ENCODE measurements at places on chromosomes 13 and 19.

GRCh38 chr19:41399091-41399490 is 1.5 kb downstream of the BCKDHA start:
- ATAC-seq, result no peak

DNA sequence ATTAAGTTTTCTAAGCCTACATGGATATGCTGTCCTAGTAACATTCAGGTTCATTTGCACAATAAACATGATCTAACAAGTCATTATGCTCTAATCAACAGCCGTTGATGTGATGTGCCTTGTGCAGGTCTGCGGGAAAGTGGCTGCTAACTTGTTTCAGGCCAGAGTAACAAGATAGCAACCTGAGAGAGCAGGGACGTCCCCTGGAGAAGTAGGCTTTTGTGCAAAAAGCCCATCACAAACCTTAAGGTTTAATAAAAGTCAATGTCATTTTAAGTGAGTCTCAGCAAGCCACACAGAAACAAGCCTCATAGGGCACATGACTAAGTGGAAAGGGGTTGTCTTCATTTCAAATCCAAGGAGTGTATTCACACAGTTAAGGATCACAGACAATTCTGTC is 17.6 kb downstream of the FOXO1 start:
- no peak for ATAC-seq

GRCh38 chr13:109408591-109409382 is 377.6 kb downstream of the IRS2 start:
- ATAC-seq, result peak; percentile 8

- ATAC-seq, result no peak
These were observed 101.5 kb upstream of the FNDC3A start for GRCh38 chr13:48874165-48874564.

DNA sequence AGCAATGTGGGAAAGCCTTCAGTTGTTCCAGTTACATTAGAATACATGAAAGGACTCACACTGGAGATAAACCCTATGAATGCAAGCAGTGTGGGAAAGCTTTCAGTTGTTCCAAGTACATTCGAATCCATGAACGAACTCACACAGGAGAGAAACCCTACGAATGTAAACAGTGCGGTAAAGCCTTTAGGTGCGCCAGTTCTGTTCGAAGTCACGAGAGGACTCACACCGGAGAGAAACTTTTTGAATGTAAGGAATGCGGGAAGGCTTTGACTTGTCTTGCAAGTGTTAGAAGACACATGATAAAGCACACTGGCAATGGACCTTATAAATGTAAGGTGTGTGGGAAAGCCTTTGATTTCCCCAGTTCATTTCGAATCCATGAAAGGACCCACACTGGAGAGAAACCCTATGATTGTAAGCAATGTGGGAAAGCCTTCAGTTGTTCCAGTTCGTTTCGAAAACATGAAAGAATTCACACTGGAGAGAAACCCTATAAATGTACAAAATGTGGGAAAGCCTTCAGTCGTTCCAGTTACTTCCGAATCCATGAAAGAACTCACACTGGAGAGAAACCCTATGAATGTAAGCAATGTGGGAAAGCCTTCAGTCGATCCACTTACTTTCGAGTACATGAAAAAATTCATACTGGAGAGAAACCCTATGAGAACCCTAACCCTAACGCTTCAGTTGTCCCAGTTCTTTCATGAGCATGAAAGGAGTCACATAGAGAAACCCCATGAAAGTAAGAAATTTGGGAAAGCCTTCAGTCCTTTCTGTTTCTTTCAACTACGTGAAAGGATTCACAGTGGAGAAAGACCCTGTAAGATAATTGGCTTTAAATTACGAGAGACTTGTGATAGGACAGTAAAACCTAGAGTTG is 20.1 kb downstream of the ZNF627 start:
- no peak for ATAC-seq

- no peak for ATAC-seq
These were observed 25.6 kb downstream of the ZNF114 start for GRCh38 chr19:48295458-48295857.

DNA sequence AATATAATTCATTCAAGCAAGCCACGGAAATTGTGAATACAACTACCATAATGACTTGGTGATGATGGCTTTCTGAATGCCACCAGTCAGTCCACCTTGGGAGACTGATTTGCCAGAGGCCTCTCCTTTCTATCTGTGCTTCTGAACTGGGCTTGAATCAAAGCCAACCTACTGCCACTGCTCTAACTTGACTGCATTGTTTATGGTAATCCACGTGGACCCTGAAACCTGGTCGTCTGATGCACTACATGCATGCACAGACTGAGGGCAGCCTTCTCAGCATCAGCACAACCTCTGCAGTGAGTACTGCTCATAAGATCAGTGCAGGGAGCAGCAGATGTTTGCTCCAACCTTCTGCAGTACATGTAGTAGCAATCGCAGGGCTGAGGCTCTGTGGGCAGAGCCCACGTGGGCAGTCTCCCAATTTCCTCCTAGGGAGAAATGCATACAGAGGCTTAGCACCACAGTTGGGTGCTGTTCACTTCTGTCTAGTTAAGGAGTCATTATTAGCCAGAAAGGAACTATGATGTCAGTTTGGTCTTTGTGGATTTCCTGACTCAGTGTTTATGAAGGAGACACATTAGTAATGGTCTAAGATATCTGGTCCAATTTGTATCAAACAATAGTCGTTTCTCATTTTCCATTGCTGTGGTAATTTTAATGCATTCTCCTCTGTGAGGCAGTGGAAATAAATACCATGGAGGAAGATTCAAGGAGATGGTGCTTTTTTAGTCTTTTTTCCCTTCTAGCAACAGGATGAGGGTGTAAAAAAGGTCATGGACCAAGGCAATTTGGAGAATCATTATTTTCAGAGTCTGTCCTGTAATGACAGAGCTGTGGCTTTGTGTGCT is 82.5 kb downstream of the AKAP11 start:
- no peak for ATAC-seq

- no peak for ATAC-seq
These were observed 24.2 kb downstream of the C19orf12 start for GRCh38 chr19:29690842-29691241.

DNA sequence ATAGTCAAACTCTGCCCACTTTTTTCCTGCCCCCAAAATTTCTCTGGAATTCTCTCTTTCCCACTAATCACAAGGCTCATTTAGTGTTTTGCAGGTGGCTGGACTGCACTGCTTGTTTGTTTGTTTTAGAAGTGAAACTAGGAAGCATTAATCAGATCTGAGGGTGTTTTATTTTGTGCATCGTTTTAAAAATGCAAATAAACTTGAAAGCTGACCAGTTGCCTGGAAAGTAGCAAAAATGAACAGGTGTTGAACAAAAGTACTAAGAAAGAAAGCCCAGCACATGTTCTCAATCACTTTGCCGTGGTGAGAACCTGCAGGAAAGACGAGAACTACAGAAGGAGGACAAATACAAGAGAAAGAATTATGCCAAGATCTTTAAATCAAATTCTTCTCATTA is 365.5 kb downstream of the PCDH9 start:
- no peak for ATAC-seq

DNA sequence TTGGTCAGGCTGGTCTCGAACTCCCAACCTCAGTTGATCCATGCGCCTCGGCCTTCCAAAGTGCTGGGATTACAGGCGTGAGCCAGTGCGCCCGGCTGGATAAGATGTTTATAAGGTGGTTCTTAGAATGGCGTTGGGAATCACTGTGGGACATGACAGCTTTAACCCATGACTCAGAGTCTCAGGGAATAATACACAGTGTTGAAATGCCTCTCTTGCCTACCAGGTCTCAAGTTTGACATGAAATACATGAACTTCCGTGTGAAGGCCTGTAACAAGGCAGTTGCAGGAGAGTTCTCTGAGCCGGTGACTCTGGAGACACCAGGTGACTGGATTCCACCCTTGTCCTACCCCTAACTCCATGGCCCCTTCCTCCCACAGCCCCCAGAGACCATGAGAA is 12.6 kb downstream of the FSD1 start:
- ATAC-seq, result no peak

DNA sequence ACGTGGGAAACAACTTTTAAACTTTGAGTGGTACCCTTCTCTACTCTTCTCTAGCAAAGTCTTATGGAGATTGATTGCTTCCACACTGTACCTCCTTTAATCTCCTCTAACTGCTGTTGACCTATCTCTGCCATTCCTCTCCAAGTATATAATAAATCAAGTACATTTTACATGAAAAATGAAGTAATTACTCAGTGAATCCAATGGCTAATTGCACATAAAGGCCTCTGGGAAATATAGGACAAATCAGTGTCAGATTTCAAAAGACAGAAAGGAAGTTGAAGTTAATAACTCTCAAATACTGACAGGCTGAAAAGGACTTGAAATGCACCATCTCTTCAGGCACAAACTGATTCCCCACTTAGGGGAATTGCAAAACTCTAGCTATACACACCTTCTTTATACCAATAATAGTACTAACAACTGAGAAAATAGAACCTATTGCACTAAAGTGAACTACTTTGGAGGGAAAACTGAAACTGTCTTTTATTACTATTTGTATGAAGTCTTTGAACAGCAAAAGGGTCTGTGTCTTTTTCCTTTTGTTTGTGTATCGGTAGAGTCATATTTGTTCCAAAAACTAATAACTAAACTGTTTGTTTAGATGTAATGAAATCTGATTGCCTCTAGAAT is 701.1 kb downstream of the PCDH9 start:
- ATAC-seq, result no peak

GRCh38 chr13:52067237-52067636 is 42.7 kb downstream of the UTP14C start:
- no peak for ATAC-seq

- ATAC-seq, result no peak
These were observed 197.1 kb downstream of the OXGR1 start for GRCh38 chr13:96797136-96797535.

DNA sequence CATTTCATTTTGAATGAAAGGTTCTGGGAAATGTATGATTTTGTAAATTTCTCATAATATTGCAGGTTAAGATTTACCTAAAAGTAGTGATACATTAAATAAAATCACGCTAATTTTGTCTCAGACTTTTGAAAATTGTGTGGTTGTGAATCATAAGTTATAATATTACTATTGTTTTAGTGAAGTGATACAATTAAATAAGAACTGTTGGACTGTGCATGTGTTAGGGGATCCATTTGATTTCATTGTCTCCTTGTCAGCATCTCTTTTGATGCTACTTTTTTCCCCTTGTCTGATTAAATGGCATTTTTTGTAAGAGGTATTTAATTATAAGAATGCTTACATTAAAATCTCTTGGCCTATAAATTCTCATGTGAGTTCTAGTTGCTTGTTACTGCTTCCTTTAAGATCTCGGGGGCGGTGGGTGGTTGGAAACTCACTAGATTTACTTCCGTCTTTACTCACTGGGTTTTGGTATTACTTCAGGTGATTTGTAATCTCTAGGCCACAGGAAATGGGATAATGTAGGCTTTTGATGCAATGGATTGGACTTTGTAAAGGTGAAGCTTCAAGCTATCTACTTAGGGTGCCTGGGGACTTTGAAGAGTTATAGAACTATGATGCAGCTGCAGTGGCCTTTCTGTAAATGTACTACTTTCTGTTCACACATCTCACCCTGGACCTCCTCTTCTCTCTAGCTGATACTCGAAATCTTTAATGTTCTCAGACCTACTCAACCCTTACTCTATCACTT is 66.5 kb downstream of the PAN3 start:
- ATAC-seq, result no peak

- ATAC-seq, result no peak
These were observed 1.3 kb upstream of the SPIB start for GRCh38 chr19:50417111-50418081.

DNA sequence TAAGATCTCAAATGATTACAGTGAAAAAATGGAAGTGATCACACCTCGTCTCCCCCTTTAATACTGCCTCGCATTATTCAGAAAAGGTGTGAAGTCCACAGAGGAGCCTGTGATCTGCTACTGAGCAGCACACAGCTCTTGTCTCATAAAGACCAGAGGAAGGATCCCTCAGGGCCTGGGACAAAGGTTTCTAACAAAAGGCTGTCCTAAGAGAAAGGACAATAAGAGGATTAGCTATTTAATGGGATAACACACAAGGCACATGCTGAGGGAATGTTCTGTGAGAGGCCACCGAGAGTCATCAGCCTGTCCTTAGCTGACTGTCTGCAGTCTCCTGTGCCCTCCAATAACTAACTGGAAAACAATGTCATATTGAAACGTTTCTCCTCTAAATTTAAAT is 26.7 kb downstream of the EBPL start:
- ATAC-seq, result no peak

- no peak for ATAC-seq
These were observed 11.3 kb upstream of the RNASEH2B start for GRCh38 chr13:50898338-50898737.

GRCh38 chr13:100112186-100112838 is 23.4 kb downstream of the PCCA start:
- no peak for ATAC-seq

GRCh38 chr13:36973009-36973408 is 26.1 kb downstream of the ALG5 start:
- no peak for ATAC-seq

- ATAC-seq, result no peak
These were observed 4.8 kb upstream of the CTXN1 start for GRCh38 chr19:7930765-7931164.

GRCh38 chr19:16025108-16026101 is 50.9 kb upstream of the TPM4 start:
- peak; percentile 40 for ATAC-seq

DNA sequence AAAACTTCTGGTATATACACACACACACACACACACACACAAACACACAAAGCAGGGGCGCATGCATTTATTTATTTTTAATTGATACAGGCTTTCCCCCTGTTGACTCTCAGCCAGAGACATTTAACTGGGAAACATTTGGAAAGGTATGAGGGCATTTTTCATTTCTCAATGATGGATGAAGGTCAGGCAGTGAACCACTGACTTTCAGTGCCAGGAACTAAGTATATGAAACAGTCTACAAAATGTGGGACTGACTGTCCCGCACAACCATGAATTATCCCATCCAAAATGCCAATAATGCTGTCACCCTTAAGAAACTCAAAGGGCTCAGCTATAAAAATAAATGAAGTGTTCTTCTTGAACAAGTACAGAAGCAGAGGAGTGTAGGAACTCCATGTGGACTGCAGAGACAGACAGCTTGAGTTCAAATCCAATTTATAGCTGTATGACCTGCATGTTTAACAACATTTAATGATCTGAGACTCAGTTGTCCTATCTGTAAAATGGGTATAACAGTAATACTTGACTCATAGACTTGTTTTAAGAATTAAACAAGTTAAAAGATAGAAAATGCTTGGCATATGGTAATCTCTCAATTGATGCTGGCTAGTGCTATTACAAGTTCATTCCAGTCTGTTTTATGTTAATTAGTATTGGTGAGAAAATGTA is 25.0 kb upstream of the INTS6 start:
- no peak for ATAC-seq
